ENCODE measurements at places on chromosomes 3 and 15.

DNA sequence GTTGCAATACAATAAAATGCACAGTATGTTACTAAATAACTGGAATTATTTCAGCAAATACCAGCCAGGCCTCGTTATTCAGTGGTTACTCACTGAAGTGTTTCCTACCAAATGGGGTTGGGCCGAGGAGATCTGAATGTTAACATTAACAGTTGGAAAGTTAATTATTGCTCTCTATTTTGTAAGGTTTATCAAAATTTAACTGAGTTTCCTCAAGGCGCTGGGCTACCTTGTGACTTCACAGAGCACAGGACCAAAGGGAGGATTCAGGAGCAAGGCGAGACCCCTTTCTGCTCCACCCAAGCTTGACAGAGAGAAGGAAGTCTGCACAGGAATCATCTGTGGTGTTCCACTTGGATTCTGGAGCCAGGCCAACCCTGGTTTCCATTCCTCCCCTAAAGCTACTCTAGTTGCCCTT is 21.6 kb downstream of the ADAMTS9 start:
- DNase-seq: no peak

- no peak for DNase-seq
Observed at GRCh38 chr3:127794402-127794801, 27.9 kb downstream of the MGLL start.

- peak; percentile 94 for DNase-seq
Observed at GRCh38 chr3:36993326-36994283, at the start of gene MLH1. TSS of gene MLH1 (plus strand) at chr3:36993518. CDS start at chr3:36993548, 30 bp downstream.

GRCh38 chr3:186512570-186513302 is 31.4 kb downstream of the CRYGS start:
- no peak for DNase-seq

DNA sequence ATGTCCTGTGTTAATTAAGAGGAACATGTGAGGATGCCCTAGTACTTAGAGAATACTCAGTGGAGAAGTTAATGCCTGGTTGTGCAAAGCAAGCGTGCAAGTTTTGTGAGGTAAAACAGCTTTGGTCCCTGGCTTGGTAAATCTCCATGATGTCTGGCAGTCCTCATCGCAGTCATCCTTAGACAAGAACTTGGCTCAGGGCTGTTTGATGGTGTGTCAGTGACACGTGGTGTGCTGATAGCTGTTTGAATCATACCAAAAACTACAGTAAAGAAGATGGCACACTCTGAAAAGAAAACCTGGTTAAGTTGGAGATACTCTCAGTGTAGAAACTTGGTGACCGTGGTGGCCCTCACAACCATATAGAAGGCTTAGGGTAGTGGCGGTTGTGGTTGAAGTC is 361.7 kb downstream of the FEZF2 start:
- no peak for DNase-seq

DNA sequence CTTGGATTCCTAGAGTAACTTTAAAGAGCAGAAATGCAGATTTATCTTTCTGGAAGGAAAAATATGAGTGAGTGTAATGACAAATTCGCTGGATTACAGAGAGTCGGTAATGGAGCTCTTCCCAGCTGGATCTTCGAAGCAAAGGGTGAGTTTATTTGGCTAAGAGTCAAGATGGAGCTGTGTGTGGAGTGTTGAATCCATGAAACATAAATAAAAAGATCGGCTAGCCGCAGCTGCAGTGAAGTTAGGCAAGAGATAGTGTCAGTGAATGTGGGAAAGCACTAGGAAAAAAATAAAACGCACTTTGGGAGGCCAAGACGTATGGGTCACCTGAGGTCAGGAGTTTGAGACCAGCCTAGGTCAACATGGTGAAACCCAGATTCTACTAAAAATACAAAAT is 10.3 kb downstream of the NAALADL2 start:
- no peak for DNase-seq

DNA sequence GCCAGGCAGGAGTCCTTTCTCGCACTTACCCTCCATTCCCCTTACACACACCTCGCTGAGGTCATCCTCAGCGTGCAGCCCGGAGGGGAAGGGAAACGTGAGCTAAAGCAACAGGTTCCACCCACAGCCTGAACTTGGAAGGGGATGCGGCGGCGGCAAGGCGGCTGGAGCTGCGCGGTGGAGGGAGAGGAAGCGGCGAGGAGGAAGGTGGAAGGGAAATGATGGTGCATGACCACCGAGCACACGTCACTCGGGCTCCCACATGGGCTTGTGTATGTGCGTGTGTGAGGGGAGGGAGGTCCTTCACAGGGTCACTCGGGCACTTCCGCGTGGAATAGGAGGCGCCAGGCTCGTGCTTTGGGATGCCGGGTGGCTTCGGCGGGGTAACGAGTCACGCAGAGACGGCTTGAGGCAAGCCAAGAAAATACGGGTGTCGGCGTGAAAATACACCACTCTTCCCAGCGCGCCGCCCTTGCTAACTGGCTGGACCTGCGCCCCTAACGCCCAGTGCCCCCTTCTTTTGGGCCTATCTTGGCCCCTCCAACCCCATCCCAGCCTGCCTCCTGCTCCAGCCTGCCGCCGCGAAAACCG is 225.5 kb upstream of the IL12A start:
- DNase-seq: no peak

- no peak for DNase-seq
Observed at GRCh38 chr3:23270423-23270822, 67.3 kb downstream of the UBE2E2 start.

GRCh38 chr3:9396301-9396631 is 1.1 kb upstream of the SETD5 start:
- no peak for DNase-seq

GRCh38 chr3:62373215-62373614 is at the start of gene FEZF2:
TSS of gene FEZF2 (minus strand) at chr3:62373550. CDS start at chr3:62372868, 682 bp downstream.
- no peak for DNase-seq

- DNase-seq: no peak
Observed at GRCh38 chr3:74447221-74447620, 167.2 kb downstream of the CNTN3 start.

GRCh38 chr3:20068512-20069177 is 28.4 kb downstream of the KAT2B start:
- no peak for DNase-seq

GRCh38 chr3:192842711-192843110 is 74.9 kb downstream of the MB21D2 start:
- no peak for DNase-seq

DNA sequence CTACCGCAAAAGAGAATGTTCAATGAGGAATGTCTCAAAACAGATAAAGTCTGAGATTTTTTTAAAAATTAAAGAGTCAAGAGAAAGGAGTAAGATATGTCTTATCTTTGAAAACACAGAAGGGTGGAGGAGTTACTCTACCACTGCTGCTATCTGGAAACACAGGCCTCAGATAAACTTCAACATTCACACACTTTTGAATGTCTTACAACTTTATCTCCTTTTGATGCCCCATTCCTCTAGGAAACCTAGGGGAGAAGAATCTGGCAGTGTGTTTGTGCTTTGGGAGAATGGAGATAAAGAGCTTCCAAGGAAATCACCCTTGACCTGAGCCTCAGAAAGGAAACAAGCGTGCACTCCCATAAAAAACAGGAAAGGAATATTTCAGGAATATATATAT is 468.2 kb downstream of the PLOD2 start:
- DNase-seq: no peak

- no peak for DNase-seq
Observed at GRCh38 chr3:155730843-155731242, 14.0 kb downstream of the PLCH1 start.

DNA sequence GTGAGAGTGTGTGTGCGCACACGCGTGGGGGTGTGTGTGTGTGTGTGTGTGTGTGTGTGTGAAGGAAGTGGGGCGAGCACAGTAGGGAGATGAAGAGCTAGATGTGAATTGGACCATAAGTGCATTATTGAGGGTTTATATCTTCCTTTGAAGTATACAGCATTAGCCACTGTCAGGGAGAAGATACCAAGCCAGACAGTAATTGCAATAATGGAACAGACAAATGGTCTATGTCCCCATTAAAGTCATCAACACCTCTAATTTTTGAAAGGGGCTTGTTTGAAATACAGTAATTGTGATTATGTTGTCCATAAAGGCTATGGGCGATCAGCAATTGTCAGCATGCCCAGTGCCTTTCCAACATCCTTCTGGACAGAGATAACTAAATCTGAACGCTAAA is 429.2 kb upstream of the NR2F2 start:
- no peak for DNase-seq

- peak; percentile 17 for DNase-seq
Observed at GRCh38 chr15:69472046-69472445, 19.4 kb downstream of the RPLP1 start.

- DNase-seq: no peak
Observed at GRCh38 chr15:40349163-40349562, 1.7 kb upstream of the PHGR1 start.

DNA sequence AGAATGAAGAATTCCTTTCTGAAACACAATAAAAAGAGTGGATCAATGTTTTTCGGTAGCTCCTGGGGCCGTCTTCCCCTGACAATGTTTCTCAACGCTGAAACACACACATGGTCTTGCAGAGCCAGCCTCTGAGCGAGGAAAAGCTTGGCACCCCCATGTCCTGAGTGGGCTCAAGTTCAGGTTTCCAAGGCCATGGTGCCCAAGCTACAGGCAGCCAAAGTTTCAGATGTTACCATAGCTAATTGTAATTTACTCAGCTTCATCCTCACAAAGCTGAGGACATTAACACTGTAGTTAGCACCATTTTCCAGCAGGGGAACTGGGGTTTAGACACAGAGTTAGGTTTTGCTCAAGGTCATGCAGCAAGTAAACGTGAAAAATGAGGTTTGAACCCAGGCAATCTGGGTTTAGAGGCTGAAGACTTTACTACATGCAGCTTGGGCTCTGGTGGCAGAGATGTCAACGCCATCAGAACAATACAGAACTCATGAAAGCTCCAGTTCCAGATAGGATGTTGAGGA is 199.1 kb downstream of the TJP1 start:
- DNase-seq: no peak

- DNase-seq: no peak
Observed at GRCh38 chr3:3927965-3928364, 128.7 kb downstream of the LRRN1 start.

DNA sequence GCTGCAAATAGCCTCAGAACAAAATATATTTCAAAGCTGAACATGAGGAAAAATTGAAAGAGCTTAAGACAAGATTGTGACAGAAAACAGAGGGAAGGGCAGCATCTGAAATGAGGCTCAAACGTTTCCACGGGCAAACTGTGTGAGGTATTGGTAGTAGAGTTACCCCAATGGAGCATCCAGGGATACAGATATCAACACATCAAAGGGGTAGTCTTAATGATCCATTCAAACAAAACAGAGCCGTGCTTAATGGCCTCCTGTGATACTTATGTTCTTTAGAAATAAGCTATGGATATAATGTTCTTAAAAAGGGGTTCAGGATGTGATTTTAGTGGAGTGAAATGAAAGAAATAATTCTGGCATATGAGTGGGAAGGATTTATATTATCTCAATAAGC is 430.3 kb upstream of the PDZRN3 start:
- no peak for DNase-seq

GRCh38 chr3:53628536-53629401 is 134.4 kb downstream of the CACNA1D start:
- no peak for DNase-seq

- DNase-seq: no peak
Observed at GRCh38 chr15:68352401-68353062, 75.0 kb downstream of the FEM1B start.

DNA sequence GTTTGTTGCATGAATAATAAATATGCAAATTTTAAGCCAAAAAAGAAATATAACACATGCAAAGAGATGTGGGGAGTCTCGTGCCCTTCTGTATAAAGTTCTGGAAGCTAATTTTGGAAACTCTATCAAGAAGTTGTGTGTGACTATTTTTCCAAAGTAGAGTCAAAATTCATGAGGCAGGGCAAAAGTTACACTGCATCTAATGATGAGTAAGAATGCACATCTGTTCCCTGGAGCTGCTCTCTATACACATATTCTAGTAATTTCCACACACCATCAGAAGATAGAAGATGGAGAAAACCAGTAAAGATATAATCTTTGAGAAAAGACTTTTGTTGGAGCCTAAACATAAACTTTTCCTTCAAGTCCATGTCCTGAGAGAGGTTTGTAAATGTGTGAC is 199.6 kb downstream of the FHIT start:
- DNase-seq: no peak

- no peak for DNase-seq
Observed at GRCh38 chr3:75294124-75294523, 370.0 kb upstream of the FRG2C start.

GRCh38 chr15:92930776-92931175 is 30.7 kb downstream of the CHD2 start:
- no peak for DNase-seq

GRCh38 chr15:69824877-69825406 is 272.8 kb downstream of the TLE3 start:
- DNase-seq: no peak

GRCh38 chr15:96293441-96293840 is 37.1 kb upstream of the NR2F2 start:
- DNase-seq: no peak

DNA sequence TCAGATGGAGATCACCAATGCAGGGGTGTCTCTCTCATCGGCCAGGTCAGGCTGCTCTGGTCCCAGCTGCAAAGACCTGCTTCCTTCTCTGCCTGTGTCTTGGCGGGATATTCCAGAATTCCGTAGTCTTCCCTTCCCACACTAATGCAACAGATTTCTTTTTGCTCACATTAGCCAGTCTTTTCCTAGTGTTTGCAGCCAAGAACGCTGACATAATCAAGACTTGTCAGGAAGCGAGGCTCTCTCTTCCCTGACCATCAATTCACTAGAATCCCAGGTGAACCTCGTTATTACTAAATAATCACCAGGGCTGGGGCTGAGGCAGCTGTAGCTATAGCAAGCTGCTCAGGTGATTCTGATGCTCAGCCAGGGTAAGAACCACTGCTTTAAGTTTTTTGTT is 43.2 kb upstream of the ACKR4 start:
- no peak for DNase-seq

DNA sequence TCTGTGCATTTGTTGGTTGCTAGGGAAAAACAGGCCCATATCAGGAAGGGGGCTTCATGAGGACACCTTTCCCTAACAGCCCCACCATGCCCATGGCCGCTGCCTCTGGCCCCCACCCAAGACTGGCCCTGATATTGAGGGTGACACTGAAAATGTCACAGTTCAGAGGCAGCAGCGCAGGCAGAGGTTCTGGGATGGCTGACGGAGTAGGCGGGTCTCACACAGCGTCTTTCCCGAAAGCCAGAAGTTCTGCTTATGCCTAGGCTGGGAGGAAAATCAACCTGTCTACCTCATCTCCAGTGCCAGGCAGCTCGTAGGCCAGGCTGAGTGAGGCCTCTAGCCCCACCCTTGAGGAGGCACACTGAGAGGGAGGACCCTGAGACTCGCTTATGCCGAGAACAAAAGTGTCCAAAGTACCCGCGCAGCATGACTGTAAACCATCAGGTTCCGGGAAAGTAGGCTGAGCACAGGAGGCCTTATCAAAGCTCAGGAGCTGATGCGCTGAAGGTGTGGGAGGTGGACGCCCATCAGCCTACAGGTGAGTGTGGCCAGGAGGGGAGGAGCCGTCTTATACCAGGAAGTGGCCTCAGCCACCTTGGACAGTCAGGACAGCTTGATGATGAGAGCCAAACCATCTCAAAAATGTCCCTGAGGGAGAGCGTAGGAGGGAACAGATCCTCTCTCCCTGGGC is 27.5 kb downstream of the GRAMD2A start:
- DNase-seq: no peak

All from activated CD4-positive, CD25-positive, alpha-beta regulatory T cell treated with anti-CD3 and anti-CD28 coated beads, Interleukin-2, amount 50 U/mL, for 72 hours (primary cell).